ENCODE measurements at places on chromosomes 6 and 20.

DNA sequence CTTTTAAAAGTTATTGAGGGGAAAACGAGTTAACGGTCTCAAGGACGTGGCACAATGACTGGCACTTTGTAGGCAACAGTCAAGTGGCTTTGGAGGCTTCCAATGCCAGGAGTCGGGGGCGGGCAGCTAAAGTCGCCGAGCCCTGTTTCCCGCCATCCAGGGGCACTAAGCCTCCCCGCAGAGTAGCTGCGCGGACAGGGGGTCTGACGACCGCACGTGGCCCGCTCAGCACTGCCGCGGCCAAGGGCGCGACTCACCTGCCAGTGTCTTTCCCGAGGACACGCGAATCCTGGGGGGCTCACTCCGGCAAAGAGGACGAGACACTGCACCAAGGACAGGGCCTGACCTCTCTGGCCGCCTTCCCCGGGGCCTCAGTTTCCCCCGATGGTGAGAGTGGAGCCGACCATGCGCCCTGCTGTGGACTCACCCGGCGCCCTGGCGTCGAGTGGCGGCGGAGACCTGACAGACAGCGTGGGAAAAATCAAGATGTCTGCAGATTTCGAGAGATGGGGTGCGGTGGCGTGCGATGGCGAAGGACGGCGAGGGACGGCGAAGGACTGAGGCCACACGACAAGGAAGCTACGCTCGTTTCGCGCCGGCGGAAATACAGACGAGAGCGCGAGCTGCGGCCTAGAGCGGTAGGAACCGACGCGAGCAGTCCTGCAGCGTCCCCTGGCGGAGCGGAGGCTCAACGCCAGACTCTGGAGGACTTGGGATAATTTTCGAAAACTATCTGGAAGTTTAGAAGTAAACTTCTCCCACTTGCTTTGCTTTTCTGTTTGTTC is at the start of gene SNHG17:
Gene SNHG17, minus strand, starts transcription at position 559 of the 785 bp plus-strand sequence.
- peak; percentile 93 for DNase-seq

DNA sequence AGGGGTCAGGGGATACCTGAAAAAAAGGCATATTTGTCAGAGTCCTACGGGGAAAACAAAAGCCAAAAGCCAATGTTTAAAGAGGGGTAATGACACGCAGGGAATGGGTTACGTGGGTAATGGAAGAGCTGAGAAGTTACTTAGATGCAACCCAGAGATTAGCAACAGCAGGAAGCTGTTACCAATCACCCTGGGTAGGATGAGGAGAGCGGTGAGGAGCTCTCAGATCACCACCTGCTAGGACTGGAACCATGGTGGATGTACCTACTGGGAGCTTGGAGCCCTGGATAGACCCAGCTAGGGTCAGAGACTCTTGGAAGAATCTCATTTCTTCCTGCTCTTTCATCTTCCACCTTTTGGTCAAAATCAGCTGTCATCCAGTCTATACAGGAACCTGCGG is 51.2 kb upstream of the RNF24 start:
- no peak for DNase-seq

GRCh38 chr6:148404456-148405054 is 61.9 kb downstream of the SASH1 start:
- DNase-seq, result no peak

DNA sequence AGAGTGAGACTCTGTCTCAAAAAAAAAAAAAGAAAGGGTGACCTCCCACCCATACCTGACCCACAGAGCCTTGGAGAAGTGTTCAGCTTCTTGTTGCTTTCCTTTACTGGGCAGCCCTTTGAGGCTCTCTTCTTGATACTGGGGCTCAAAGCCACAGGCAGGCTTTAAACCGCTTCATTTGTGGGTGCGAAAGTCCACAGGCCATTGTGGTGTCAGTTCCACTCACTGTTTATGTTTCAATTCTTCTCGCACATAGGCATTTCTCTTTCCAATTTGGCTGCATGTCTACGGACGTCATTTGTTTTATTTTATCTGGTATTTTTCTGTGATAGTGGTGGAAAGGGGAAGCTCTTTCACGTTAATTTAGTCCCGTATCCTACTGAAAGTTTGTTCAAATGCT is 34.6 kb downstream of the PPARD start:
- DNase-seq, result no peak

GRCh38 chr20:38291966-38292365 is 12.0 kb upstream of the BPI start:
- no peak for DNase-seq

GRCh38 chr20:9903048-9903655 is 64.3 kb upstream of the PAK5 start:
- no peak for DNase-seq

- DNase-seq, result no peak
Measured at GRCh38 chr6:111642463-111643158, 36.9 kb upstream of the TRAF3IP2 start.

- DNase-seq, result no peak
Measured at GRCh38 chr20:6636209-6637159, 131.0 kb upstream of the BMP2 start.

- no peak for DNase-seq
Measured at GRCh38 chr20:53903652-53903987, 166.8 kb downstream of the BCAS1 start.

- DNase-seq, result no peak
Measured at GRCh38 chr6:34284563-34285447, 36.0 kb upstream of the SMIM29 start.

GRCh38 chr6:165986914-165987482 is 180.7 kb downstream of the TBXT start:
- DNase-seq, result no peak

DNA sequence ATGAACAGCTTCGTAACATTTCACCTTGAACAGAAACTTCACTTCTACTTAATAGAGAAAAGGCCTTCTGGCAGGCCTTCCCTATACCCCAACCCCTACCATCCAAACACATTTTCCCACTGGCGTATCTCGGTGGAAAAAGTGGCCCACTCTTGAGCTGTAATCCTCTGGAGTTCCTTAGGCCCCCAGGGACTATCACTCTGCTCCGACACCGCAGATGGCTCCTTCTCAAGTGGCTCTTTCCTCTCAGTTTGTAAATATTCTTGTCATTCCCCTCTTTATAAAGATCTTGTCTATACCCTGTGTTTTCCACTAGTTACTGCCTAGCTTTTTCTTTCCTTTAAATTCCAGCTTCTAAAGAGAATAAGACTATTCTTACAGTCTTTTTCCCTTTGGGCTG is 108.7 kb downstream of the MYB start:
- no peak for DNase-seq

- DNase-seq, result no peak
Measured at GRCh38 chr20:6000871-6001270, 50.4 kb downstream of the MCM8 start.

- DNase-seq, result no peak
Measured at GRCh38 chr6:136716917-136717715, 75.2 kb downstream of the MAP3K5 start.
